Activated T-cell treated with anti-CD3 and anti-CD28 coated beads for 1 hour (primary cell): ENCODE measurements at places on chromosomes 6 and 20.

DNA sequence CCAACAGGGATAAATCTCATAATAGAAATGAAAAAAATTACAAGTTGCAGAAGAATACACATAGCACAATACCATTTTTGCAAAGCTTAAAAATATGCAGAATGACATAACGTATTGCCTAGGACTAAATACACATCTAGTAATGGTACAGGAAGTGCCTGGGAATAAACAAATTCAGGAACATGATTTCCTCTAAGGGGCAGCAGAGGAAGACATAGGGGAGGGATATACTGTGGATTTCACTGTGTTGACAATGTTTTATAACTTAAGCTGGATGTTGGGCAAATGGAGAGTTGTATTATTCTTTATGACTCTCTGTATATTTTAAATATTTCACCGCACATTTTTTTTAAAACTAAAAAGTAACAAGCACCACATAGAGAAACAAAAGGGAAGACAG is 5.6 kb upstream of the GLO1 start:
- DNase-seq = no peak

GRCh38 chr6:53796791-53797190 is 2.0 kb downstream of the LRRC1 start:
- DNase-seq = no peak

- no peak for DNase-seq
Measured at GRCh38 chr6:55955684-55956083, 80.3 kb upstream of the BMP5 start.

GRCh38 chr20:64042054-64042781 is 6.2 kb downstream of the C20orf204 start:
- no peak for DNase-seq

GRCh38 chr6:37056112-37056403 is 50.6 kb downstream of the FGD2 start:
- DNase-seq = no peak

- DNase-seq = no peak
Measured at GRCh38 chr6:63486196-63486595, 86.1 kb upstream of the LOC128125822 start.

- DNase-seq = no peak
Measured at GRCh38 chr6:110731898-110732297, 83.4 kb downstream of the CDK19 start.

- no peak for DNase-seq
Measured at GRCh38 chr6:29211488-29211887, 40.8 kb downstream of the OR2J2 start.

DNA sequence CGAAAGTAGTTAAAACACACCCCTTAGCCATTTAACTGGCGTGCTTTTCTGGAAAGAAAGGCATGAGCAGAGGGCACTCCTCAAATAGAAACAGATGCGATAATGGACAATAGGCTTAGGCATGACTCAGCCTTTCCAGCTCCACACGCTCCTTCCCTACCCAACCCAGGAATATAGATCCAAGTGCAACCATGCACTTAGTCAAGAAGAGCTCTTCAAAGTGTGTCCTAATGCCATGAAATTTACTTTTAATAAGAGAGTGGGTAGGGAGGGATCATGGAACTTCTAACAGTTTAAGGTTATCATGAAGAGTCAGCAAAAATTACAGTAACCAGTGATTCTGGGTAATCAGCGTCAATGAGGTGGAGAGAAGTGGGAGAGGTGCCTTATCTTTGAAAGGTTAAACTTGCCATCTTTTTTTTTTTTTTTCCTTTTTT is 2.4 kb upstream of the EFHC1 start:
- no peak for DNase-seq

DNA sequence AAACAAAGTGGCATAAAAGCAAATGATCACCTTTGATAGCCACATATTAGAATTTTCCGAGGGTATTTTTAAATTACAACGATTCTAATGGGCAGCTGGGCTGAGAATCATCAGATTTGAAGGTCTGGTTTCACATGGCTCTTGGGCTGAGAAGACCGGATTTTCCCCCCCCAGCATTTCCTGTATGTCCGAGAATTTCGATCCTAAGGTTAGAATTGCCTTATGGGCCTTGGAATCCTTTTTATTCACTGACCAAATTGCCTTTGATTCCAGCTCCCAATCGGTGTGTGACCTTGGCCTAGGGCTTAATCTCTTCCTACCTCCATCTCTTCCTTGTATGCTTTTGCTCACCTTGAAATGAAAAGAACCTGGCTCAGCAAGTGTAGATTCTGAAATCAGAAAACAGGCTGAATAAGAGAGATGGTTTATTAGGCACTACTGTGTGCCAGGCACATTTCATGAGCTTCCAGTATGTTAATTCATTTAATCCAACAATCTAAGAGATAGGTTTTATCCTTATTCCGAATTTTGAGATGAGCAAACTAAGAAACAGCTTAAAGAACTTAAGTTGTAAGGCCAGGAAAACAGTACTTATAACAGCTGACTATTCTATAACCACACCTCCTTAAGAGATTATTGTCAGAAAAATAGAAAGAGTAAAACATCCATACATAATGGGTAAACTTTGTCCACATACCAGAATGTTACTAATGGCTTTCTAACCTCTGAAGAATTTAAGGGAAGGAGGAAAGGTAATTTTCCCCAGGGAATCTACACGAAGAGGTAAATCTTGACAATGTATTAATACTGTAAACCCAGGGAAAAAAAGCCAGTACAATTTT is 39.4 kb downstream of the HFE start:
- DNase-seq = no peak

GRCh38 chr20:23955896-23956295 is 32.7 kb downstream of the GGTLC1 start:
- no peak for DNase-seq

DNA sequence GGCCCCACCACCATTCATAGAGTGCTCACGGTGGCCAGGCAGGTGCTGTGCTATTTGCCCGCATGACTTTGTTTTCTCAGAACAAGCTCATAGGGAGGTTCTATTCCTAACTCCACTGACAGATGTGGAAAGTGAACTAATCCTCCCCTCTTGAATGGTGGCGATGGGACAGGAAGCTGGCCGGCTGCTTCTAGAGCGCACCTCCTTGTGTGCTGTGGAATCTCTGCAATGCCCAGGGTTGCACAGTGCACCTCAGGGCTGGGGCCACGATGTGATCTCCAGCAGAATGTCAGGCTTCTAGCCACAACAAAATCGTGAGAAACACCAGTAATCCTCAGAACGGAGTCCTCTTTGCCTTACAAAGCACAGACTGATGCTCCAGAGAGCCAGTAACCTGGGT is 53.8 kb upstream of the SLC22A23 start:
- no peak for DNase-seq

DNA sequence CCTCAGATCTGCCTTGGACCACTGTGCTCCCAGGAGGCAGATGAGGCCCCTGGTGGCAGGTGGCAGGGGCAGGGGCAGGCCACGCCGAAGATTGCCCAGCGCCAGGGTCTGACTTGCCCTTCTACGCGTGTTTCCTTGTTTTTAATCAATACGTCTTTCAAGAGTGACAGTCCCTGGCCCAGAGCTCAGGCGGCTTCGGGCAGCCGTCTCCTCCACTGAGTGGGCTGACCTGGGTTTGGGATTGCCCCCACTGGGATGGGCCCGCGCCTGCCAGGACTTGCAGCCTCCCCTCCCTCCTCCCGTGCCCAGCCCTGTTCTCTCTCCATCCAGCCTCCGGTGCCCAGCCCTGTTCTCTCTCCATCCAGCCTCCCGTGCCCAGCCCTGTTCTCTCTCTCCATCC is 21.2 kb downstream of the FRMD1 start:
- no peak for DNase-seq

DNA sequence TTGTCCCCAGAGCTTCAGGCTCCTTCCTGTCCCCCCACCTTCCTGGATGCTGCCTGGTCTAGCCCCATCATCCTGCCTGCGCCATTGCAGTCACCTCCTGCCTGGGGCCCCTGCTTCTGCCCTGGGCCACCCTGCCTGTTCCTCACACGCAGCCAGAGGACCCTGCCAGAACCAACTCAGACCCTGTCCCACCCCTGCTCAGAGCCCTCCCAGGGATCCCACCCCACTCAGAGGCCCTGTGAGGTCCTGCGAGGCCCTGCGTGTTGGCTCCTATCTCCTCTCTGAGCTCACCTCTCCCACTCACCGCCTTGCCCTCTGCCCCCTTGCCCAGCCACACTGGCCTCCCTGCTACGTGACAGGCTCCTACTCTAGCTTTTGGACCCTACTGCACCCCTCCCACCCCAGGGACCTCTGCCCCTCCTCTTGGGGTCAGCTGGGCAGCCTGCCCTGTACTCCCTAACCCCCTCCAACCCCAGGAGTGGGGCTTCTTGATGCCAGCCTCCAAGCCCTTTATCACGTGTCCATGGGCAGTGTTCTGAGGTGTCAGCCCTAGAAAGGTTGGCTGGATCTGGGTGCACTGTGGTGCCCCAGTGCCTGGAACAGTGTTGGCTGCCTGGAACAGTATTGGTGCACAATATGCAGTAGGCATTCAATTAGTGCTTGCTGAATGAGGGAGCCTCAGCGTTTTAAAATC is 68.3 kb downstream of the CEBPB start:
- DNase-seq = no peak

- no peak for DNase-seq
Measured at GRCh38 chr6:56540232-56541029, 102.3 kb downstream of the DST start.

- DNase-seq = no peak
Measured at GRCh38 chr6:167666571-167667203, 160.0 kb upstream of the AFDN start.

DNA sequence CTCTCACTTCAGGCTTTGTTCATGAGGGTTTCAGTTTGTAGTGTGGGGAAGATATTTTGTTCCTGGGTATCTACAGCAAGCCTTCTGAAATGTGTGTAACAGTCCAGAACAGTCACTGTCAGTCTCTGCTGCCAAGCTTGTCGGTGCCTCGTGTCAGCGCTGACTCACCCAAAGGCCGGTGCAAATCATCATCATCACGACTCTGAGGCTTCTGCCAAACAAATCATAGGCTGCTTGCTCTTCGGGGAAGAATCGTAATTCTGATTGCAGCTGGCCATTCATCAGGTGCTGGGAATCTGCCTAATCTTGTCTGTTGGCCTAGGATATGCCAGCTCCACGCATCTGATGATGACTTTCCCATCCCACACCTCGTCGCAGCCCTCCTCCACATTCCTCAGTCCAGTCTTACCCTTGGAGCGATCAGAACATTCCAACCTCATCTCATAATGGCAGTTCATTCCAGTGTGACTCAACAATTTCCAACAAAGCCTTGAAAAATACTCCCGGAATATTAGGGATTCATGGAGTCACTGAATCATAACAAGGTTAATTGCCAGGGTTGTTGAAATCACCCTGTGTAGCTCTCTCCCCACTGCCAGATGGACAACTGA is 40.9 kb downstream of the ALDH8A1 start:
- no peak for DNase-seq

- no peak for DNase-seq
Measured at GRCh38 chr6:49416195-49416594, 46.9 kb downstream of the MMUT start.

DNA sequence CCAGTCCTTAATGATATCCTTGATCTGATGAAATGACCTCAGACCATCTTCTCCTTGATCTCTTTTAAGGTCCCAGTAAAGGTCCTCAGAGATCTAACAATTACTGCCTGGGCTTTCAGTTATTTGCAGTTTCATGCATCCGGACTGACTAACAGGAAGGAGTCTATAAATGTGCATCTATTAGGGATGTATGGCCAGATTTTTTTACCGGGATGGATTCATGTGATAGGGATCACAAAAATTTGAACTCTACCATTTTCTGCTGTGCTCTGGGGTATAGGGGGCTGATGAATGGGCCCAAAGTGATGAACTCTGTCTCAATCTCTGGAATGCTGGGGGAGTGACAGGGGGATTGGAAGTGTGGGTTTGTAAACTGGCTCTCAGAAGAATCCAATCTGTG is 36.2 kb upstream of the SCUBE3 start:
- DNase-seq = no peak

- no peak for DNase-seq
Measured at GRCh38 chr6:150211700-150212511, 69.1 kb downstream of the PPP1R14C start.

DNA sequence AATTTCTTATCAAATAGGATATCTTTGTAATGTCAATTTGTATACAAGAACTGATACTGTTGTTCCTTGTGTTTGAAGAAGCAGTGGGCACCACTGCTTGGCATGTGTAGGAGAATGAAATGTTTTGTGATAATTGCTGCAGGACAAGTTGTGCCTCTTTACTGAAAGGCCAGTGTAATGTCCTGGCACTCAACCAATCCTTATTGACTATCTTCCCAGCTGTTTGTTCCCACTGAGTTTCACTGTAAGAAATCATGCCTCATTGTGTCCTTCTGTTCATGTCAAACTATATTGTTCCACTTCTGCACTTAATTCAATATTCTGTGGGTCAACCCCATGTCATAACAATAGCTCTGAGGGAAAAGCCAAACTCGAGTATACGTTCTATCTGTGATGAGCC is 136.1 kb upstream of the FAM83B start:
- DNase-seq = no peak

- DNase-seq = no peak
Measured at GRCh38 chr6:161128230-161128629, 136.7 kb downstream of the MAP3K4 start.

DNA sequence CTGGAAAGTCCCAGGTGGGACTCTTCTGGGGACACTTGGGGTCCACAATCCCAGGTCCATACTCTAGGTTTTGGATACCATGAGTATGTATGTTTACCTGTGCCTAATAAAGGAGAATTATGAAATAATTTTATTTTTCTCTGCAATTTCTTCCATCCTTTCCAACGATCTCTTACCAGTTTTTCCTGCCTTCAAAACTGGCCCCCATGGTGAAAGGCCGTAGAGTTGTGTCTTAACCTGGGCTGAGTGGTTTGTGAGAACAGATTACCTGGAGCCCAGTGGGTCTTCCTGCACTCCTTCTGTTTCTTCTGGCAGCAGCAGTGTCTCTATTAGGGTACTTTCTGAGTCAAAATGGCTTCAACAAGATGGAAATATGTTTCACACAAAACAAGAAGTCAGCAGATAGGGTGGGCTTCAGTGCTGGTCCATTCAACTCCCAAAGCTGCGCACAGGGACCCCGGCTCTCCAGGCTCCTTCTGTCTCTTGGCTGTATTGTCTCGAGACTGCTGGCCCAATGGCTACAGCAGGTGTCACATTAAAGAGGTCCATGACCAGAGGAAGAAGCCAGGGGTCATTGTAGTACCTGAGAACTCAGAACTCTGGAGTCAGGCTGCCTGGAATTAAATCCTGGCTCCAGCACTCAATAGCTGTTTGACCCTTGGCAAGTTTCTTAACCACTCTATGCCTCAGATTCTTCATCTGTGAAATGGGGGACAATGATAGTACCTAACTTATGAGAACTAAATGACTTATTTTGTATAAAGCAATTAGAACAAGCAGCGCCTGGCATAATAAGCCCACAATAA is 10.5 kb upstream of the RBCK1 start:
- DNase-seq = no peak

GRCh38 chr6:157760589-157761330 is 62.3 kb upstream of the SNX9 start:
- DNase-seq = no peak

DNA sequence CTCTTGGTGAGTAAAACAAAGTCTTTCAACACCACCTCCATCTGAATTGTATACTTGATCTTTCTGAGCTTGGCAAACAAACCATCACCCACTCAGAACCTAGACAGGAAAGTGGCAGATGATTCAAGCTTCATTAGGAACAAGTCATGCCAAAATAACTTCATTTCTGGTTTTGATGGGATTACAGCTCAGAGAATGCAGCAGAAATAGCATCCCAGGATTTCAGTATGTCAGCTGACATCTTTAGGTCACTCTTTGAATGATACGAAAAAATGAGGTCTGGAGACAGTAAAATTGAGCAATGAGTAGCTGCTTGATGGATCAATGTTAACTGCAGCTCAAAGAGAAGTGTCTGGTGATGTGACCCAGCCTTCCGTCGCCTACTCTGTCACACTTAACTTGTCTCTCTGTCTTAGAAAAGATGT is 92.4 kb downstream of the GJA10 start:
- DNase-seq = no peak
